Pulmonary artery endothelial cell (primary cell): ENCODE measurements at places on chromosomes 13 and 19. TPM values are rescaled to one million over a fixed set of nuclear protein-coding genes. Genes with fewer than 3 reads are reported as not detected.

Gene CEACAM8
- total RNA-seq = not detected in 2 replicates

Gene HNRNPM
- total RNA-seq = 91.6 and 122 TPM in 2 replicates

DNA sequence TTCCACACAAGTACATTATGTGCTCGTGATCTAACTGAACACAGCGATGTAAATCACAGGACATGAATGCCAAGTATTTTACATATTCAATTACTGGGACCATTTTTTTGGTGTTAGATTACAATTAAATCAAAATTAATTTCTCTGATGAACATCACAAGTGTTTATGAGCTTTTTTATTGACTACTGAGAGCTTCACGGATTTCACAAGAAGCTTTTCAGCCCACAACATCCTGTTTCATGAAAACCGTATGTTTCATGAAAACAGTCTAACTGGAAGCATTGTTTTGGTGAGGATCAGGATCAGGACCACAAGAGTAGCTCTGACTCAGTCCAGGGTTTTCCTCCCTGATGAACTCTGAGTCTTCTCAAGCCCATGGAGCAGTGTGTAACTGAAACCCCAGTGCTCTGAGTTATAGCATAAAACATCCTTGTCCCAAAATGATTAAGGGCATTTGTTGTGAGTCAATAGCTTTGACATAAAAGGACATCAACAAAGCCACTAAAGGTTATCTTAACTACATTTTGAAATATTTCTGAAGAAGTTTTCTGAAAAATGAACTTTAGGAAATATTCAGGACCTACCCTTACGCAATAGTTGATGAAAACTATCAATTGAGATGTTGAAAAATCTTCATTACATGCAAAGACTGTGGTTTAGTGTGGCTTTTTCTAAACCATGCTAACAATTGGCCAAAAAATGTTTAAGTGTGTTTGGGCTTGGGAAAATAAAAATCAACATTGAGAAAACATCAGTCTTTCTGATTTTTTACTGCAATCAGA, 49.3 kb downstream of the UFM1 start:
- no peak for DNase-seq

- no peak for DNase-seq
Measured at GRCh38 chr19:36009220-36009619, 607 bp upstream of the SYNE4 start.

DNA sequence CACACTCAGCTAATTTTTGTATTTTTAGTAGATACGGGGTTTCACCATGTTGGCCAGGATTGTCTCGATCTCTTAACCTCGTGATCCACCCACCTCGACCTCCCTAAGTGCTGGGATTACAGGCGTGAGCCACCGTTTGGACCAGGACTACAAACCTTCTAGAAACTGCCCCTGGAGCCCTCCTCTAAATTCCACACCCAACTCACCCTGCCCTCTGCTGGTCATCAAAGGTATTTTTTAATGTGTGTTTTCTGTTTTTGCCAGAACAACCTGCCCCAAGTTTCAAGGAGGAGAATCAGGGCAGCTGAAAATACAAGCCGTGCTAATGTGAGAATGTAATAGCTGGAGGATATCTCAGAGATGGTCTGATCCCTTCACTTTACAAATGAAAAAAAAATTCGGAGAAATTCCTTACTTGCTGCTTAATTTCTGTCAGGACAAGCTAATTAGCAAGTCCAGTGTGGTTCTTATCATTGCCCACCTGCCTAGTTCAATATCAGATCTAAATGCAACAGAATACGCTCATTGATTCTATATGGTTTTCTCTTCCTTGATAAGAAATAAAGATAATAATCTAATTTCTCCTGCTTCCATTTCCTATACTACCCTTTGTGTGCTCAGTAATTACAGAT, 4.1 kb downstream of the ATP8A2 start:
- DNase-seq = no peak

DNA sequence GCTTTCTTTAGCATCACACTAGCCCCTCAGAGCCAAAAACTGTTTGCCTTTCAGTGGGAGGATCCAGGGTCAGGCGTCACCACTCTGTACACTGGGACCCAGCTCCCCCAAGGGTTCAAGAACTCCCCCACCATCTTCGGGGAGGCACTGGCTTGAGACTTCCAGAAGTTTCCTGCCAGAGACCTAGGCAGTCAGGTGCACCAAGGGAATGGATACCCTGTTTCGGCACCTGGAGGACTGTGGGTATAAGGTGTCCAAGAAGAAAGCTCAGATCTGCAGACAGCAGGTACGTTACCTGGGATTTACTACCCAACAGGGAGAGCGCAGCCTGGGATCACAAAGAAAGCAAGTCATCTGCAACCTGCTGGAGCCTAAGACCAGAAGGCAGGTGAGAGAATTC, 603.0 kb downstream of the UQCRFS1 start:
- no peak for DNase-seq

- no peak for DNase-seq
Measured at GRCh38 chr19:19280561-19280960, 7.5 kb upstream of the TM6SF2 start.

DNA sequence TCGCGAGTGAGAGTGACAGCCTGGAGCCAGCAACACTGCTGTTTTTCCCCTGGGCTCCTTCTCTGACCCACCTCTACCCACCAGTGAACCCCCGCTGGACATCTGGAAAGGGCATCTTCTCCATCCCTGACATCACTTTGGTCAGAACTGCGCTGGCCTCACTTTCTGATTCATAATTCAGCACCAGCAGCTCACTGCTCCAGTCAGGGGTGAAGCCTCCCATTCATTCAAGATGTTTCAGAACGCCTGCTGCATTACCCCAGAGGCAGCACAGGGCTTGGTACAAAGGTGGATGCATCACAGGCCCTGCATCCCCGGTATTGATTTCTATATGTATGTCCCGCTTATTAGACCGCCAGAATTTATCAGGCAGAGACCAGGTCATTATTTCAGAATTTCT, 182.8 kb upstream of the TSHZ3 start:
- no peak for DNase-seq

GRCh38 chr13:113765564-113765910, 6.5 kb downstream of the TMEM255B start:
- DNase-seq = no peak

DNA sequence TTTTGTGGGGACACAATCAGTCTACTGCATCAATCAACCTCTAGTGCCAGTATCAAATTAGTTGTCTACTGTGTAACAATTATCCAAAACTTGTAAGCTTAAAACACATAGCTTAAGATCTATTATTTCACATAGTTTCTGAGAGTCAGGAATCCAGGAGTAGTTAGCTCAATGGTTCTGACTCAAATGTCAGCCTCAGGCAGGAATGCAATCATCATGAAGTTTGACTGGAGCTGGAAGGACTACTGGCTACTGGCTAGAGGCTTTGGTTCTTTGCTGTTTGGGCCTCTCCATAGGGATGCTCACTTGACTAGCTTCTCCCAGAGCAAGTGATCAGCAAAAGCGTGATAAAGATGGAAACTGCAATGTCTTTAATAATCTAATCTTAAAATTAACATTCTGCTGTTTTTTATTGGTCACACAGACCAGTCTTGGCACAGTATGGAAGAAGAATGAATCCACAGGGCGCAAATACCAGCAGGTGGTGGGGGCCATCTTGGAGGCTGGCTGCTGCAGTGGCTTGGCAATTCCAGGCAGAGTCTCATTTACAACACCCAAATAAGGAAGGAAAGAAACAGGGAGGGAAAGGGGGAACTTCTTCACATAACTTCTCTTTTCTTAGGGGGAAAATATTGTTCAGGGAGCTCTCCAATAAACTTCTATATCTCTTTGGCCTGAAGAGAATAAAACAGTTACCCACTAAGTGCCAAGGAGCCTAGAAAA, 15.7 kb downstream of the CAB39L start:
- DNase-seq = no peak

DNA sequence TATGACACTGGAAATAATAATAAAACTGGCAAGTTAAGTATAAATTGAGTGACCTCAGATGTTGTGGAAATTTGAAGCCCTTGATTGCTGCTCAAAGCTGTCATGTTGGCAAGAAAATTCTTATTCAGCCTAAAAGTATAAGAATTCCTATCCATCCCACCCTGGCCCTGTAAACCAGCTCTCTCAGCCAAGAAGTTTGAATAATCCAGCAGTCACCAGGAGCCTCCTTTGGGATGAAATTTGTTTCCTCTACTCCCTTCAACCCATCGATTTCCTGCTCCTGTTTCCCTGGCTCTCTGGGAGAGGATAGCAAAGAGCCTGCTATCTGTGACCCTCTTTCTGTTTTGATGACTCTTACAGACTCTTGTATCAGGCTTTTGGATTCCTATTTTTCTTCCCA, 169.3 kb downstream of the LHFPL6 start:
- DNase-seq = no peak

DNA sequence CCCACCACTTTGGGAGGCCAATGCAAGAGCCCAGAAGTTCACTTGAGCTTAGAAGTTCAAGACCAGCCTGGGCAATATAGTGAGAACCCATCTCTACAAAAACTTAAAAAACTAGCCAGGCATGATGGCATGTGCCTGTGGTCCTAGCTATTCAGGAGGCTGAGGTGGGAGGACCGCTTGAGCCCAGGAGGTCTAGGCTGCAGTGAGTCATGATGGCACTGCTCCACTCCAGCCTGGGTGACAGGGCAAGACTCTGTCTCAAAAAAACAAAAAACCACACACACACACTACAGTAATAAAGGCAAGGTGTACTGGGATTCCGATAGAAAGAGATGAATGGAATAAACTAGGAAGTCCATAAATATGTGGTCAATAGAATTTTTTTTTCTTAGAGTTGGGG, 35.6 kb downstream of the CYP2F1 start:
- DNase-seq = no peak

DNA sequence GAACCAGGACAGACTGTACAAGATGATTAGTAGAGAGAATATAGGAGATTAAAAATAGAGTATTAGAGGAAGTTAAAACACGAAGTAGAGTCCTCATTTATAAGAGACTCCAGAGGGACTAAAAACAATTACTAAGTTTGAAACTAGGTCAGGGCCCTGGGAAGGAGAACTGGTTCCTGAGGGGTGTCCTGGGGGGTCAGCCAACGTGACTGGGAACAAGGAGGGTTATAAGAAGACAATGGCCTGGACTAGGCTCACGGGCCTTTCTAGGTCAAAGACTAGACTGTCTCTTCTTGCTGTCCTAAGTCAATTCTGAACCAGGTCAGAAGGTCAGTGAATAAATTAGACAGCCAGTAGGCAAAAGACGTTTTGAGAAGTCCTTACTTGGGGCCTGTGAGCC, 165.3 kb downstream of the IER2 start:
- no peak for DNase-seq

GRCh38 chr19:53102756-53103233, 427 bp downstream of the ZNF160 start:
- no peak for DNase-seq

- DNase-seq = no peak
Measured at GRCh38 chr13:72435251-72435650, 292.2 kb downstream of the MZT1 start.

DNA sequence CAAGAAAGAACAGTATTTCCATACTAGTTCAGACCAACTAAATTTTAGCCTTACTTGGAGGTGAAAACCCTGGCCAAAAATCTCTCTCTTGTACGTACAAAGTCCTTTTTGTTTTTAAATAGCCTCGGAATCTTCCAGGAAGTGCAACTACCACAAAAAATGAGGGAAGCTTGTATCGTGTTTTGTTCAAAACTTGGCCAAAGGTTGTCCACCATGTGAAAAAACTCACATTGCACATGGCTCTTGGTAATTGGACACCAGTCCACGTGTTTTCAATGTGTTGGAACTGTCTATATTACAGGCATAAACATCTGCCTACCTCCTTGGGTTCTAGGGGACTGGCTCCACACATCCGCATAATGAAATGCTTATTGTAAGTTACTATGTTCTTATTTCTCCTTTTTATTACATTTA, 15.2 kb upstream of the STRN4 start:
- no peak for DNase-seq

- no peak for DNase-seq
Measured at GRCh38 chr13:38899571-38899970, 91.1 kb downstream of the STOML3 start.

DNA sequence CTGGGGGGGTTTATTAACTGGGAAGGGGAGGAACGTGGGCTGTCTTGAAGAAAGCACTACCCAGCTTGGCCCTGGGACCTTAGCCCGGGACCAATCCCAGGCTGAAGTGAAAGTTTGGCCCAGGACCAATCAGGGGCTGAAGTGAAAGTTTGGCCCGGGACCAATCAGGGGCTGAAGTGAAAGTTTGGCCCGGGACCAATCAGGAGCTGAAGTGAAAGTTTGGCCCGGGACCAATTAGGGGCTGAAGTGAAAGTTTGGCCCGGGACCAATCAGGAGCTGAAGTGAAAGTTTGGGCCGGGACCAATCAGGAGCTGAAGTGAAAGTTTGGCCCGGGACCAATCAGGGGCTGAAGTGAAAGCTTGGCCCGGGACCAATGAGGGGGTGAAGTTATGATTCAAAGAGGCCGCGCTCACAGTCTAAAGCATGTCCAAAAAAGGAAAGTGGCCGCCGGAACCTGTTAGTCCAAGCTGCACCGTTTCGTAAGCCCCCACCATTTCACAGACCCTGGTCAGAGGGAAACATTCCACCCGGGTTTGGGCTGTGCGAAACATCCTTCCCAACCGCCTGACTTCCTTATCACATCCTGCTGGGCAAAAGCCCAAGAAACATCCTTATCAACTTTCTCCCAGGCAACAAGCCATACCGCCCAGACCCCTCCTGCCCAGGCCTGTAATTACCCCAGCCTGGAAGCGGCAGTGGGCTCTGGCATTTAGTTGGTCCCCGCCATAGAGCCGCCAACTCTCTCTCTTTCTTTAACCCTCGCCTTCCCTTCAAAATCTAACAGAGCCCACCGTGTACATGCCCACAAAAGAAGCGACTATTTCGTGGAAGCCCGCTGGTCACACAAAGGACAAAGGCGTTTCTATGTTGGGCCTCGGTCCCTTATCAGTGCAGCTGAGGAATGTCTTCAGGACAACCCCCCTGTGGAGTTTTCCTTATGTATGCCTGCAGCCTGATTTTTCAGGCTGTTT, 1.1 kb downstream of the ZNF850 start:
- peak; percentile 90 for DNase-seq

DNA sequence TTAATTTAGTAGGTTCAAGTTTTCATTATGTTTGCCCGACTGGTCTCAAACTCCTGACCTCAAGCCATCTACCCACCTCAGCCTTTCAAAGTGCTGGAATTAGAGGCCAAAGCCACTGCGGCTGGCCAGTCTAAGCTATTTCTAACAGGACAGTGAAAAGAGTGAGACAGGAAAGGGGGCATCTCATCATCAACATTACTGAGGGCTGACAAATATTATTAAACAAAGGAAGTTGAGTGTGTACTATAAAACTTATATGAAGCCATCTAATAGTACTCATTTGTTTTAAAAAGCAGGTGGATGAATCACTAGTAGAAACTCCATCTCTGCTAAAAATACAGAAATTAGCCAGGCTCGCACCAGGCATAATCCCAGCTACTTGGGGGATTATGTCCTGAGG, 24.3 kb downstream of the ZNF611 start:
- DNase-seq = no peak

GRCh38 chr13:114145256-114145655, 12.8 kb upstream of the RASA3 start:
- DNase-seq = no peak

GRCh38 chr19:47027586-47028088, 8.0 kb downstream of the NPAS1 start:
- no peak for DNase-seq

GRCh38 chr13:103539265-103539664, 473.0 kb upstream of the SLC10A2 start:
- DNase-seq = no peak
